Inflammatory macrophage treated with lipopolysaccharide for 4 hours (primary cell): ENCODE measurements at places on chromosomes 5 and 9.

GRCh38 chr9:89367281-89367680 is 49.0 kb downstream of the SECISBP2 start:
- no peak for DNase-seq

DNA sequence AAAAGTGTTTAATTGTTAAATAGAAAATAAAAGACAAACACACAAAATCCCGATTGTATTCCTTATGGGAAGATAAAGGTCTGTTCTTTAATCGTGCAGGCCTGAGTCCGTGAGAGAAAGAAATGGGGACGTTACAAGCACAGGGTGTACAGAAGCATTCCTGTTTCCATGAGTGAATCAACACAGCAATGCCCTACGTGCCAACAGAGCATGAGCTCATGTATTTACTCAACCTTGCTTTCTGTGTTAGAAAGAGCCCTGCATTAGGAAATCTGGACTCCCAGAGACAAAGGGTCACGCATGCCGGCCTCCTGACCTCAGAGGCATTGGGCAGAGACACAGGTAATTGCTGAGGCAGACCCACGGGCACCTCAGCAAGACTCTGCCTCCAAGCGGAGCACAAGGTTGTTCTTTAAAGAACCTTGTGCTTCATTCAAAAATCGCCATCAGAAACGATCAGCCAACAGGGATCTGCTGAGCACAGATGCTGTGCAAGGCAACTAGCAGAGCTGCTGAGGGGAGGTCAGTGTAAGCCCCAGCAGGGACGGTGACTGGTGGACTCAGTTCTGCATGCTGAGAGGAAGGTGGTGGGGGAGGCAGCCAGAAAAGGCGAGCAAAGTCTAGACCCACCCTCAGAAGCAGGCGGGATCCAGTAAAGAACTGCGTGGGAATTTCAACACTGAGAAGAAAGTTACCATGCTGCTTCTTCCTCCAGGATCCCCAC is 101.0 kb downstream of the TLE1 start:
- DNase-seq: no peak

- no peak for DNase-seq
Measured at GRCh38 chr9:134272302-134273023, 53.8 kb upstream of the RXRA start.

DNA sequence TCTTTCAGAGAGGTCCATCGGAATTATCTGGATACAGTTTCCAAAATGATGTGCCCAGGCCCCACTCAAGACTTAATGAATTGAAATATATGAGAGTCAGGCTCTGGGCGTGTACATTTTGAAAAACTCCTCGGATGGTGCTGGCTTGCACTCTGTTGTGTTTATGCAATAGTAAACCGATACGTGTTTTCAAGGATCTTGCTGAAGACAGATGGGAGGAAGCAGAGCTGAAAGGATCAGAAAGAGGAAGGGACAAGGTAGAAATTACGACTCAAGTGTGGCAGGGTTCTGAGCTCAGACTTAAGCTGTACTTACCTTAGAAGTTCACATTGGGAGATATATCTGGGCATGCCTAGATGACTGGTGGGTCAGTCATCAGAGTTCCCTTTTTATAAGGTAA is 13.7 kb upstream of the STOM start:
- peak; percentile 18 for DNase-seq

DNA sequence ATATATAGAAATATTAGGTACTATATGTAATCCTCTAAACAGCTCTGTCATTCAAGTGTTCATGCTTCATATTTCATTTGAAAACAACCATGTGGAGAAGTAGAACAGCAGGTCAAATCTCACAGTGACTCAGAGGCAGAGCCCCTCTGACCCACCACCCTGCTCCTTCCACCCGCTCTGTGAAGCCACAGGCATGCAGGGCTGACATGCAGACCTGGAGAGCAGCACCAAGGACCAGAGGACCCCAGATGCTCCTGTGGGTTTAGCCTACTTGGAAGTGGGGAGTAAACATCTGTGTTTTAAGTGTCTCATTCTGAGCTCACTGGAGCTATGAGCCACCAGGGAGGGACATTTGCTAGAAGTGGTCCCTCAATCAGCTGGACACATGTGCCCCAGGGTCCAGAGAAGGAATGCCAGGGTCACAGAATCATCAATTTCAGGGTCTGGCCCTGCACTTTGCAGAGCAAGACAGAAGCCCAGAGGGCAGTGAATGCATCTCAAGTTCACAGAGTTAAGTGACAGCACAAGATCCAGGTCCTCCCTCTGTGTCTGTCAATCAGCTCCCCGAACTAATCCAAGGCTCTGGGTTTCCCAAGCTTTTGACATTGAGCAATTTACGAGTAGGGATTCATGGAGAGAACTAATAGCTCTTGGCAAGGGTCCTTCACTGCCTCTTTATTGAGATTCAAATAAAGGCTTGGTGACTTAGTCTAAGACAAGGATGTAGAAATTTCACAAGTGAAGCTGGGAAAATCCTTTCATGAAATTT is 441.1 kb downstream of the SEMA5A start:
- no peak for DNase-seq

DNA sequence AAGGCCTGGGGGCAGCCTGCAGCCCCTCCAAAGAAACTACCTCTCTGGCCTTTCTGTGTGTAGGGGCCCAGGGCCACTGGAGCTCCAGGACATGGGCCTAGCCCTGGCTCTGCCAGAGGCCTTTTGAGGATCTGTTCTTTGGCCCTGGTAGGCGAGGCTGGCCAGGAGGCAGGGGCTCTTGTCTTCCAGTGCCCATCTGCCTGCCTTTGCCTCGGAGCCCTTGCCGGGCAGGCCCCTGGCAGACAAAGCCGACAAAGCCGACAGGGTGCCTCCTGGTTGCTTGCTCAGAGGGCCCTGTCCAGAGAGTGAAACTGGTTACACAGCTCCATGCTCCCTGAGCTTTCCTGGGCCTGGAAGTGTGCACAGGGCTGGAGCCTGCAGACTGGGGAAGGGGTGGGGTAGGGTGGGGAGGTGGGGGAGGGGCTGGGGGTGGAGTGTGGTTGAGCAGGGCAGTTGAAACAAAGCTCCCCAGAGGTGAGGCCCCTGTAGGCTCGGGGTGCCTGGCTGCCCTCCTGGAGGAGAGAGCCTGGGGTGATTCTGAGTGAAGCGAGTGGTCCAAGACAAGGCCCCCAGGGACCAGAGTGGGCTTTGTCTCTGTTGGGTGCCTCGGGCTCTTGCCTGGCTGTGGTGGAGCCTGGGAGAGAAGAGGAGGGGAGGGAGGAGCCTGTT is 29.3 kb downstream of the PTPA start:
- peak; percentile 30 for DNase-seq

GRCh38 chr9:36177571-36177970 is 8.4 kb downstream of the CCIN start:
- no peak for DNase-seq

DNA sequence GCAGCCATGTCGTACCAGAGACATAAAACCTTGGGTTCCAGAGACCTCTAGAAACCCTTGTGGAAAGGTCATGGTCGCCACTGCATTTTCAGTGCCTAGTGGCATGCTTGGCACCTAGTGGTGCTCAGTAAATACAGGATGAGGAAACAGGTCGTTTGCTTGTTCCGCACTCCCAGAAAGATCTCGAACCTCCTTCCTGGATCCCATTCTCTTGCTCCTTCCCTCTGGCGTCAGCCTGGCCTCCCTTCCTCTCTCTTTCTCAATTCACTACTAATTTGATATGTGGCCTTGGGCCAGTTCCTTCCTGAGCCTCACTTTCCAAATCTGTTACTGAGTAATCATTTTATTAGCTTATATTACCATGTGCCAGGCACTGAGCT is 4.4 kb downstream of the NDST1 start:
- DNase-seq: peak; percentile 12

DNA sequence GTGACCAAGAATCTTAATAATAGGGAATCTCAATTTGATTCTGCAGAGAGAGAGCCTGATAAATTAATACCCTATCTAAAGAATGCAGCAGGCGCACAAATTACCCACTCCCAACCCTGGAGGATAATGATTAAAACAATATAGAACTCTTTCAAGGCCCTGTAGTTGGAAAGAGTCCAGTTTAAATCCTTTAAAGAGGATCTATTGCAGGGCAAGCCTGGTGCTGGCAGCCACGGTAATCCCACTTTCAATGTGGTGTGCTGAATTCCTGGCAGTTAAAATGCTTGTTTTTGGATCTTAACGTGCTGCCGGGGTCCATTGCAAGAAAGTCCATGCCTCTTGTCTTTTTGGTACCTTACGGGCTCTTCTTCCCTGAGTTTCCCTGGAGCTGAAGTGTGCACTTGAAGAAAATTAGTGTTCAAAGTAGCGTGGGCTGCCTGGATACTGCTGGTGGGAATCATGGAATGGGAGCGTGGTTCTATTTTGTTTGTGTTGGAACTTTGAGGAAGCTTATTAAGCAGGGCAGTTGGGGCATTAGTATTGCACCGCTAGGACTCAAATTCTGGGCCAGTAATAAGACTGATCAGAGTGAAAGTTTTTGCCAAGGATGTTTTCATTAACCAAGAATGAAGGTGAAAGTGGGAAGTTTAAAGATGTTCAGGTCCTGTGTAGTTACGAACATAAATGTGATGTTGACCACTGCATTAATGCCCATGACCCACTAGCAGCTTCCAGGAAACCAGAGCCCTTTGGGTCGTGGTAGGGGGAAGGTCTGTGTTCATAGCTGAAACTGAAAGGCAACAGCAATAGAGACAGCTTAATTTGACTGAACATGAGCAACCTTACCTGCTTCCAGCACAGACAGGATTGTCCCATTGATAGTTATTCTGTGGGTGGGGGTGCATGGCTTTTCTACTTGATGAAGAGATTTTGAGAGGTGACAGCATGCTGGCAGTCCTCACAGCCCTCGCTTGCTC is 20.8 kb downstream of the MARCHF6 start:
- DNase-seq: no peak
